ENCODE measurements at places on chromosomes 7 and 10. TPM values are rescaled to one million over a fixed set of nuclear protein-coding genes. Genes with fewer than 3 reads are reported as not detected.

ICA1 gene
- 36.9 TPM for total RNA-seq

KLF14 gene
- not detected for total RNA-seq

NUTM2D gene
- total RNA-seq = 1.5 TPM

GLUD1 gene
- 96.2 TPM for total RNA-seq
